ENCODE measurements at places on chromosomes 1 and 21.

GRCh38 chr1:13554798-13555197 lies 28.8 kb upstream of the PDPN start:
- DNase-seq, result no peak

- DNase-seq, result no peak
Observed at GRCh38 chr1:167995038-167995437, 58.2 kb upstream of the MPC2 start.

DNA sequence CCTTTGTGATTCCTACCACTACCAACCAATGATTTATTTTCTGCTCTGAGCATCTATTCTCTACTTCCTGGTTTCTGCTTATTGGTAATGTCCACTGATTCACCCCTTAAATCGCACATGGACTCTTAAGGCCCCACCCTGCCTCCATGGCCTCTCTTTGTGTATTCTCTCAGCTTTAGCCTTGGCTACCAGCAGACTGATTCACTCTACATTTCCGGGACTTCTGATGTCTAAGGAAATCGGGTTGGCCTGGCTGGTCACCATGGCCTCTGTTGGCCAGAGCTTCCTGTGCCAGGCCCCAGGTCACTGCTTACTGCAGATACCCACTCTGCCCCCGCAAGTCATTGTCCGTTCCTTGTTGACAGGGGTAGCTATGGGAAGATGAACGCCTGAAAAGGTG lies 40.9 kb downstream of the PDPN start:
- DNase-seq, result no peak

GRCh38 chr1:39545531-39545930 lies 31.1 kb downstream of the PABPC4 start:
- no peak for DNase-seq

DNA sequence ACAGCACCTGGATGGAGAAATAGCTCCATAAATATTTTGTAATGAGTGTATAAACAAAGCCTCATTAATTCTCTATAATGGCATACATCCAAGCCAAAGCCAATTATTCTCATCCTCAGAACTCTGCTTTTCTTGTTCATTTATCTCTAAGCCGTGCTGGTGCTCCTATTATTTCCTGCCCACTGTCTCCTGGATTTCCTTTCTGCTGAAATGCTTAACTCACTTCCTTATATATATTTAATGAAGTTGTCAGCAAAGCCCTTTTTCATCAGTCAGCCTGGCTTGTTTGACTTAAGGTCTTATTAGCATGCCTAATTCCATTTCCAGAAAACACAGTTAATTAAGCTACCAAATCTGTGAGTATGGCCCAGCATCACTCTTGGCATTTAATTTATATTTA lies 93.4 kb downstream of the SLC25A24 start:
- DNase-seq, result no peak

DNA sequence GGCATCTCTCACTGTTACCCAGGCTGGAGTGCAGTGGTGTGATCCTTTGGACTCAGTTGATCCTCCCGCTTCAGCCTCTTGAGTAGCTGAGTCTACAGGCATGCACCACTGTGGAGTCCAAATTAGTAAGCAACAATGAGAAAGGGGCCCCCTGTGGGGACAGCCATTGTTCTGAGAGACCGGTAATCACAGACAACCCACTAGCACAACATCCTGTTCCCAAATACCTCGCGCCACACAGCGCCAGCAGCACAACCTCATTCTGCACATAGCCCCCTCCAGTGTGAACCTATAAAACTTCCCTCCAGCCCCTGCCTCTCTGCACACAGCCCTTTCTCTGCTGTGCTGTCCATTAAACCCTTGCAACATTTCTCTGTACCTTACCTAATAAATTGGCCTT lies 226.4 kb downstream of the DYRK1A start:
- no peak for DNase-seq

GRCh38 chr1:29991025-29991424 lies 732.4 kb downstream of the MATN1 start:
- no peak for DNase-seq

All from hematopoietic multipotent progenitor cell treated with erythropoietin and hydrocortisone succinate and interleukin-3 and kit ligand, for 6 days (in vitro differentiated cells).